ENCODE measurements at places on chromosomes 16 and 17.

GRCh38 chr16:23186171-23186570, 3.6 kb downstream of the SCNN1G start:
- DNase-seq = no peak

GRCh38 chr16:27758544-27758943, 208.6 kb downstream of the KATNIP start:
- DNase-seq = no peak

DNA sequence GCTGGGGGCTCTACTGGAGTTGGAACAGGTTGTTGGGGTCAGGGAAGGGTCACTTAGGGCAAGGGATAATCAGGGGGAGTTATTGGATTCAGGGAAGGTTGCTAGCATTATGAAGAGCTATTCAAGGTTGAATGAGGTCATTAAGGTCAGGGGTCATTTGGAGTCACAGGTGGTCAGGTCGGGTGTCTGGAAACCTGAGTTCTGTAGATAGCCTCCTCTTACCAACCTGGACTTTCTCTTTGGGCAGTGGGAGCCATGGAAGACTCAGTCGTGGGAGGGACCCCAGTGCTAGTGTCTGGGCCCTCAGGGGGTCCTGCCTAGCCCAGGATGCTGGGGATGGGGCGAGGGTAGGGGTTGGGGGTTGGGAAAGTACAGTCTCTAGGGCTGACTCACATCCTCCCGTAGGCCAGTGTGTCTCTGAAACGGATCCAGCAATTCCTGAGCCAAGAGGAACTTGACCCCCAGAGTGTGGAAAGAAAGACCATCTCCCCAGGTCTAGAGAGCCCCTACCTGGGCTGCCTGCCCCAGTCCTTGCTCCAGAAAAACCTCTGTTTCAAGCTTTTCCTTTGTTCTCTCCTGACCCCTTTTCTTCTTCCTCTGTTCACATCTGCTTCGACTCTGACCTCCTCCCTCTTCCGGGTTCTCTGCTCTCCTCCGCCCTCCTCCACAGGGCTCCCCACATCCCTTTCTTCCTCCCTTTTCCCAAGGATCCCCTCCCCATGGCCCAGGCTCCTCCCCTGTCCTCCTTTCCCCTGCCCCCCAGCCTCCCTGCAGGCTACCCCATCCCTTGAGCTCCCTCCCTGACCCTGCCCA, 33.5 kb downstream of the ABCC3 start:
- peak; percentile 40 for DNase-seq

DNA sequence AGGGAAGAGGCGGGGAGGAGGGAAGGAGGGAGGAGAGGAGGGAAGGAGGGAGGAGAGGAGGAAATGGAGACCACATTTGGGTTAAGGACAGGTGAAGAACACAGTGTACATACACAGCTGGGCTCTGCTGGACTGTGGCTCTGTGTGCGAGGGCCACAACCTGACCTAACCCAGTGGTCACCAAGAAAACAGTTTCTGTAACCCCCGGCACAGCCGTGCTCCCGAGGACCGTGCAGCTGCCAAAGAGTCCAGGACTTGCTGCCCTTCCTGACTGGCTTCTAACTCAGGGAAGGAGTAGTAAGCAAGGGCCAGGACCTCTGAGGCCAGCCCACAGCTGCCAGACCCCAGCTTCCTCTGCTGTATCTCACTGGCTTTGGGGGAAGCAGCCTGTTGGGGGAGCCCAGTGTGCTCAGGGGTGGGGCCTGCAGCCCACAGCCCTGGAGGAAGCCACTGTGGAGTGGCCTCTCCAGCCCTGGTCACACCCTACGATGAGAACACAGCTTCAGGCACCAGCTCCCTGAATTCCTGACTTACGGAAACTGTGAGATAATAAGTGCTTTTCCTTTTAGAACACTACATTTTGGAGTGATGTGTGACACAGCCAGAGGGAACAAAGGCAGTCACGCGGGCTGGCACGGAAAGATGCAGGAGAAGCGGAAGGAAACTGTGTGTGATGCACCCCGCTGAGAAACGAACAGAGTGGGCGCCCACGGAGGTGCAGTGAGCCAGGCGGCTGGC, 32.3 kb downstream of the SLC7A5 start:
- no peak for DNase-seq

DNA sequence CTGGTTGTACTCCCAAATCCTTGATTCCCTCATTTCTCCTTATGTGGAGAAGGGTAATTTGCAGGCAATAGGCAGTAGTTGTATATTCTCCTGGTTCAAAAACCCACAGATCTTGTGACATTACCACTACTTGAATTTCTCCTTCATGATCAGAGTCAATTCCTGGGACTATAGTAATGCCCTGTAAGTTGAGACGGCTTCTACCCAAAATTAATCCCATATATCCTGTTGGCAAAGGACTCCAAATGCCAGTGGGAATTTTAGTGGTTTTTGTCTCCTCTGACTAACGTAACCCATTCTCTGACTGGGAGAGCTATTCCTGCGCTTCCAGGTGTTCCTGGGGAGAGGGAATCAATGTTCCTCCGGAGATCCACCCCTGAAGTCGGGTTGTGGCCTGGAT, 11.6 kb upstream of the ZNF689 start:
- no peak for DNase-seq

DNA sequence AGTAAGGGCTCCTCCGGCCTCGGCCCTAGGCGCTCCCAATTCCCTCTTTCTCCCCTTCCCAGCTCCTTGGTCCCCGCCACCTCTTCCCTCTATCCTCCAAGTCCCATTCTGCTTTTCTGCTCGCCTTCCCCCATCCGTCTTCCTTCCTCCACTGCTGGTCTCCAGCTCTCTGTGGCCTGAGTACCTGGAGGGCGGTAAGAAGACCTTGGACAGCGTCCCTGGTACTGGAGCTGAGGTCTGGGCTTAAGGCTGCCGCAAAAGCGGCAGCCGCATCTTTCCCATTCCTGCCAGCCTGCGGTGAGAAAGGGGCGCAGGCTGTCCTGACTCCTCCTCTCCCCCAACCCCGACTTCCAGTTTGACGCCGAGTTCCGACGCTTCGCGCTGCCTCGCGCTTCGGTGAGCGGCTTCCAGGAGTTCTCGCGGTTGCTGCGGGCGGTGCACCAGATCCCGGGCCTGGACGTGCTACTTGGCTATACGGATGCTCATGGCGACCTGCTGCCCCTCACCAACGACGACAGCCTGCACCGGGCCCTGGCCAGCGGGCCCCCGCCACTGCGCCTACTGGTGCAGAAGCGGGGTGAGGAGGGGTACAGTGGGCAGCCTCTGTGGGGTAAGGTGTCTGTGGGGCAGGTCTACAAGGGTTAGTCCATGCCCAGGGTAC, 471 bp downstream of the PARD6A start:
- DNase-seq = peak; percentile 38

DNA sequence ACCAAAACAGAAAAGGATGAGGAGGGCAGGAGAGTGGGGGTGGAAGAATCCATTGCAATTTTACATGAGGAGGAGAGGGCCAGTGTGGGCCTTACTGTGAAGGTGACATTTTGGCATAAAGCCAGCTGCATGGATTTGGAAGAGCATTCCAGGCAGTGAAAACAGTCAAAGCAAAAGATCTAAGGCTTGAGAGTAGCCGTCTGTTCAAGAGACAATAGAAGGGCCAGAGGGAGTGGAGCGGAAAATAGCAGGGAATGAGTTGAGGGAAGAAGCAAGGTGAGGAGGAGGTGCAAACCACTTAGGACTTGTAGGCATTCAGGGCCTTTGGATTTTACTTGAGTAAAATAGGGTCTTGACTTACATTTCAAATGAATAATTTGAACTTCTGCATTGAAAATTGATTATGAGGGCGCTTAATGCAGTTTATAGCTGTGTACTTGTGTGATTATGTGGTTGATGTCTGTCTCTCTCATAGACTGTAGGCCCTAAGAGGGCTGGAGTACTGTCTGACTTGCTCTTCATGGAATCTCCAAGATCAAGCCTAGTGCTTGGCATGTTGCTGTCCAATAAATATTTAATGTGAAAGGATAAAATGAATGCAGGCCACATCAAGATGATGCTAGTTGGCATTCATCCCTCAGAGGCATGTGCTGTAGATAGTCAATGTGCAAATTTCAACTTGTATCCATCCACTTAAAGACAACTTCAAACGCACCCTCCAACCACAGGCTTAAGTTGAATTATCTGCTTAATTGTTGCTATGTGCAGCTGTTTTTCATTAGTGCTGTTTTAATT, 772.1 kb upstream of the RBFOX1 start:
- DNase-seq = no peak

DNA sequence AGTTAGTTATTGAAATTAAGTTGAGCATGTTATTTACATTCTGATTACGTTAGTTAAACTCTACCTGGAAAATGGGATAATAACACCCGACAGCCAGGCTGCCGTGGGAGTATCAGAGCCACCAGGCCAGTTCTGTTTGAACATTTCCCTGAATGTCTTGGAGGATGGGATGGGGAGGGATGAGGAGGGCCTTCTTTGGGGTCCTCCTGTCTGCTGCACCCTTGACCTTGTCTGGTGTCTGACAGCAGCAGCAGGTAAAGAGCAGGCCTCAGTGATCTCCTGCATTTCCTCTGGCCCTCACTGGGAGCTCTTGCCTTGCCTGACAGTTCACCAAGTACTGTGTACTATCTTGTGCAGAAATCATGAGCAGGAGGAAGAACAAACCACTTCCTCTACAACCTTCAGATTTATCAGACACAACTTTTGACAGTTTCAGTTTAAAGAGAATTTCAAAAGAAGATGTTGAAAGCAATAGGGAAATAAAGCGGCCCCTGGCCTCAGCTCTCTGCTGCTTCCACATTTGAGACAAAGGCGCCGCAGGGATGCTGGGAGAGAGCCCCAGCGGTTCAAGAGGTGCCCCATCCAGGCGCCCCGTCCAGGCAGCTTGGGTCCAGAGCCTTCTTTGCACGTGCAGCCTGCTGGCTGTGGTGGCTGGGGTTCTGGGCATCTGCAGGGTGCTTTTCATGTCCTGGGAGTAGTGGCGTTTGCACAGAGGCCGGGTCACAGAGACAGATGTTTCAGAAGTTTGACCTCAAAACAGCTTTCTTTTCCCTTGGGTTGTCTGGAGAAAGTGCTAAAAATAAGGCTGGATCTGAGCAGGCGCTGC, 25.3 kb downstream of the CMIP start:
- no peak for DNase-seq

DNA sequence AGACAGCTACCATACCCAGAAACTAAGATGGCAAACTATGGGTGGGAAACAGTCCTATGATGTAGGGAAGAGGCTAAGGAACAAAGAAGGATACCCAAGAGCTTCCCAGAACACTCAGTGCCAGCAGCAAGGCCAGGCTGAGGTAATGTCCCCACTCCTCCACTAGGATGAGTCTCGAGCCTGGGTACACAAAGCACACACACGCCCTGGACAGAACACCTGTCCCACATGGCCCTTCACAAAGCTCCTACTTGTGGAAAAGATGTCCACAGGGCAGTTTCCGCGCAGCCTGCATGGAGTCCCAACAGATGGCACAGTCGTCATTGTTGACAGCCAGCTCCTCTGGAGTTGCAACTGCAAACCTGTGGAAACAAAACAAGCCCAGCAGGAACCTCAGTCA, 23.9 kb downstream of the AMFR start:
- DNase-seq = no peak

- DNase-seq = no peak
These were observed 26.1 kb downstream of the TOM1L2 start for GRCh38 chr17:17946093-17946492.

Data from fibroblast of villous mesenchyme (primary cell).